ENCODE measurements at places on chromosomes 7 and 10.

DNA sequence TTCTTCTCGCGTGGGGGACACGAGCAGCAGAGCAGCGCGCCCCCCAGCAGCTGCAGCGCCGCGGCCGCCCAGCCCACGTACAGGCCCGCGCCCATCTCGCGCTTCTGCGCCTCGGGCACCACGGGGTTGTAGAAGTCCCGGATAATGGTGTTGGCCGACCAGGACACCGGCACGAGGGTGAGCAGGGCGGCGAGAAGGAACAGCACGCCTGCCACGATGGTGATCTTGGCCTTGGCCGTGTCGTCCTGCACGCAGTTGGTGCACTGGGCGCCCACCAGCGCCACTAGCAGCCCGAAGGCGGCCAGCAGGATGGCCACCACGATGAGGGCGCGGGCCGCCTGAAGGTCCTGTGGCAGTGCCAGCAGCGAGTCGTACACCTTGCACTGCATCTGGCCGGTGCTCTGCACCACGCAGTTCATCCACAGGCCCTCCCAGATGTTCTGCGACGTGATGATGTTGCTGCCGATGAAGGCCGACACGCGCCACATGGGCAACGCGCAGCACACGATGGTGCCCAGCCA lies 529 bp downstream of the CLDN3 start:
- no peak for DNase-seq

GRCh38 chr10:130265542-130265941 lies 129.4 kb downstream of the GLRX3 start:
- DNase-seq, result no peak

GRCh38 chr7:114590298-114590697 lies 175.7 kb downstream of the FOXP2 start:
- DNase-seq, result no peak

DNA sequence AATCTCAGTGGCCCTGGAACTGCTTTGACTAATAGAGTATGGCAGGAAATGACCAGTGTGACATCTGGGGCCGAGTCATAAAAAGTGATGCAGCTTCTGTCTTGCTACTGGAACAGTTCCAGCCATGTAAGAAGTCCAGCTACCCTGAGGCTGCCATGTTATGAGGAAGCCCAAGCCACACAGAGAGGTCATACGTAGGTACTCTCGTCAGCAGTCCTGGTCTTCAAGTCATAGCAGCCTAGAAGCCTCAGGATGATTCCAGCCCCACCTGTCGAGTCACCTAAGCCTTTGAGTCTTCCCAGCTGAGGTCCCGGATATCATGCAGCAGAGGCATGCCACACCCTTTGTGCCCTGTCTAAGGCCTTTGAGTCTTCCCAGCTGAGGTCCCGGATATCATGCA lies 92.1 kb downstream of the PPP1R3C start:
- DNase-seq, result no peak

DNA sequence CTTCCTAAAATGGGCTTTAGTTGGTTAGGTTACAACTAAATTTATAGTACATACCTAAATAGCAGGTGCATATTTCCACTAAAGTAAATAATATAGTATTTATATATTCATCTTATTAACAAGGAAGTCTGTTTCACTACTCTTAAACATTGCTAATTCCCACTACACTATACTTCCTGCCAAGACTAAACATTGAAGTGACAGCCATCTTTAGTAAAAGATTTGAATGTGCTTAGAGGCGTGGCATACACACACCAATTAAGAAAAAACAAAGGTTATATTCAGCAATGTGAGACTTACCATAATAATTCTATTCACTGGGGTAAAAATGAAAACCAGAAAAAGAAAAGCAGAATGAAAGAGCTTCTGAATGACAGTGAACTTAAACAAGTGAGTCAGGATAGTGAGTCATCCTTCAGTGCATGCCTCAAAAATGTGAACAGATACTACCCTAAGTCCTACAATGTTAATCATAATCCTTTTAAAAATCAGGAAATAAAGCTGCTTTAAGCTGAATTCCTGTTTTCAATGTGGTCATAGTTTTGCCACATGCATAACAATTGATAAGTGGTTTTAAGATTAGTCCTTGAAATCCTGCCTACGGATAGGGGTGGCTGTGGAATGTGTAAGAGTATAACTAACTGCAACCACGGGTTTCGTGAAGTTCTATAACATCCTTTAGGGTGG lies 59.4 kb downstream of the USP6NL start:
- DNase-seq, result peak; percentile 77

DNA sequence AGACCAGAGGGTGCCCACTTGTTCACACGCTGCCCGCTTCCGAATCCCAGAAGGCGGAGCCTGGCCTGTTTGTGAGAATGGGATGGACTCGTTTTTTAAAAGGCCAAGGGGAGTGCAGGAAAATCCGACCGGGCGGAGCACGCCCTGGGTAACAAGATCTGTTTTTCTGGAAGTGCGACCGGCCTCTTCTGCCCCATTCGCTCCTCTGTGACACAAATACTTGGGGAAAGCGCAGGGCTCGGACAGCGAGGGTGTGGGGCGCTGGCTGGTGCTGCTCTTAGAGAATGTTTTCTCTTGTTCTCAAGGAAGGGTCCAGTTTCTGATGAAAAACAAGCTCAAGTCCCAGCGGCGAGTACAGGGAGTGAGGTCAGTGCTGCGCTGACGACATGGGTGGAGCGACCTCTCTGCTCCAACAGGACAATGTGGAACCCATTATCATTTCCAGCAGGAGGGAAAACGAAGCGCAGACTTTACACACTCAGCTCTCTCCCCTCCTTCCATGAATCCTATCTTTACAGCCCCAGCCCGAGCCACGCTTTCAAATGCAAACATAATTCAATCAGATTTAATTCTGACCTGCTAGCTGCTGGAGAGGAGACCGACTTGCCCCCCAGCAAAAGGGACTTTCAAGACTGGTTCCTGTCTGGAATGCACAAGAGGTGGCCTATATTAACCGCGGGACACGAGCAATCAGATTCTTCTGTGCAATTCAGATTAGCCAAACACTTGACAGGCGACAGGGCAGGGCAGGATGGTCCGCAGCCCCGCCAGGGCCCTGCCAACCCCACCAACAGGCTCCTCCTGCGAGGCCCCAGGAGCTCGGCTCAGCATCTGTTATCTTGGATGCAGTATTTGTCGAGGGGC lies 1.1 kb downstream of the RADIL start:
- DNase-seq, result peak; percentile 23

DNA sequence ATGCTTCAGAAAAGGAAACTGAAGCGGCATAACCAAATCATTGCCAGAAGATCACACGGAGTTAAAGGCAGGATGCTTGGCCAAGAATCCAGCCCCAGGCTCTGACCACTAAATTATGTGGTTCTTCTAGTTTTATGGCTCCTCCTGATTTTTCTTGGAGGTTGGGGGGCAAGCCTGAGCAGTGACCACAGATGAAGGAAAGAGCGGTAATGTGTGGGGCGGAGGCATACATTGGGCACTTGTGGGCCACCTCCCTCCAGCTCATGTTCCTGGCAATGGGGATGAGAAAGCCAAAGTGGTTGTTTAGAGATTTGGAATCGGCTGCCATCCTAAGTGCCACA lies 3.2 kb downstream of the TRPV6 start:
- DNase-seq, result no peak

GRCh38 chr10:22630234-22631174 lies 83.9 kb downstream of the PIP4K2A start:
- DNase-seq, result no peak

- peak; percentile 59 for DNase-seq
Observed at GRCh38 chr7:130887182-130887956, 153.4 kb upstream of the KLF14 start.

- DNase-seq, result no peak
Observed at GRCh38 chr10:132058793-132059759, 6.7 kb upstream of the JAKMIP3 start.

- DNase-seq, result no peak
Observed at GRCh38 chr7:149570784-149571183, 73.2 kb upstream of the ZNF746 start.

DNA sequence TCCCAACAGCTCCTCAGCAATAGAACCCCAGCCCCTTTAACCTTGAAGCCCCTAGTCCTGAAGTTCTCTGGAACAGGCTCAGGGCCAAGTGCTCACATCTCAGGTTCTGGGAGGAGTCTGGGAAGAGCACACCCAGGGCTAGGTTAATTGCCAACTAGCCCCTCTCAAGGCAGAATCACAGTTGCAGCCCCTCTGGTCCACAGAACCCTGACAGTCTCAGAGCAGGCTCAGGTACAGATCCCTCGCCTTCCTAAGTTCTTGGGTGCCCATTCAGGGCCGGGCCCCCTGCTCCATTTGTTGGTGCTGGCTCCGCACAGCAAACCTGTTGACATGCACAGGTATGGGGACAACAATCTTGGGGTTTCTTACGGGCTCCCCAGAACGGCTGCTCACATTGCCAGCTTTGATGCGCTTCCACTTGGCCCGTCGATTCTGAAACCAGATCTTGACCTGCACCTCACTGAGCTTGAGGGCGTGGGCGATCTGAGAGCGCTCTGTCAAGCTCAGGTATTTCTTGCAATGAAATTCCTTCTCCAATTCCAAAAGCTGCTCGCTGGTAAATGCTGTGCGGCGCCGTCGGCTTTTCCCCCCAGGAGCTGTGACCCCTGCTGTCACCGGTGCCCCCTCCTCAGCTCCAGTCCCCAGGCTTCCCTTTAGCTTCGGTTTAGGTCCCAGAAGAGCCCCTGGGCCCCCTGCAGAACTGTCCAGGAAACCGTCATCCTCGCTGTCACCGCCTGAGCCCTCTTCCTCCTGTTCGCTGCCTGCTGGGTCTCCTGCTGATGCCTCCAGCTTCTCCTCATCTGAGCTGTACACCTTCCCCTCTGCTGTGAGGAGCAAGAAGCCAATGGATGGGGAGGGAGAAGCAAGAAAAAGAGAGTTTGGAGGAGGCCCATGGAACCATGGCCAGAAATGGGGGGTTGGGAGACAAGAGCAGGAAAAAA lies 18.9 kb downstream of the GBX1 start:
- no peak for DNase-seq

Measured in fibroblast of skin of left biceps (primary cell).